ENCODE measurements at places on chromosomes 2 and 18. TPM values are rescaled to one million over a fixed set of nuclear protein-coding genes. Genes with fewer than 3 reads are reported as not detected.

The FAP gene
- 89.1 TPM for total RNA-seq

The WNT10A gene
- total RNA-seq = 0.04 TPM

The AMER3 gene
- total RNA-seq = 0.09 TPM

The THSD7B gene
- 0.93 TPM for total RNA-seq

The ZNF396 gene
- 1.3 TPM for total RNA-seq

The KCNE4 gene
- 7.2 TPM for total RNA-seq

The PLCL1 gene
- 13.4 TPM for total RNA-seq

The FMNL2 gene
- 24.1 TPM for total RNA-seq

The SH3RF3 gene
- total RNA-seq = 2.7 TPM

The TEX44 gene
- total RNA-seq = not detected

The CFAP65 gene
- total RNA-seq = not detected

The CHRNG gene
- total RNA-seq = 77.7 TPM

The SH3YL1 gene
- total RNA-seq = 32.4 TPM

The BOLA3 gene
- total RNA-seq = 31.0 TPM

The PIEZO2 gene
- 47.2 TPM for total RNA-seq

The CXCR1 gene
- total RNA-seq = not detected

The VWC2L gene
- not detected for total RNA-seq

The HAUS1 gene
- 29.0 TPM for total RNA-seq

The TEKT4 gene
- total RNA-seq = not detected

The C2orf78 gene
- total RNA-seq = not detected

The TBR1 gene
- not detected for total RNA-seq

The INHA gene
- total RNA-seq = 0.27 TPM

The ACTG2 gene
- total RNA-seq = 1.3 TPM

The GREB1 gene
- total RNA-seq = 7.2 TPM

The OSBPL6 gene
- 3.3 TPM for total RNA-seq

The FEZ2 gene
- 81.1 TPM for total RNA-seq

The ARHGAP28 gene
- 26.1 TPM for total RNA-seq

The SERPINB4 gene
- total RNA-seq = not detected

The CCDC178 gene
- 0.58 TPM for total RNA-seq

The ASB3 gene
- total RNA-seq = 20.2 TPM

The C2orf49 gene
- 14.9 TPM for total RNA-seq

The EFR3B gene
- 3.2 TPM for total RNA-seq

Measured in muscle of leg (tissue), 16 donors.